MCF 10A (cell line): ENCODE measurements at places on chromosomes 2 and 18. TPM values are rescaled to one million over a fixed set of nuclear protein-coding genes. Genes with fewer than 3 reads are reported as not detected.
A peak's percentile ranks its signal among the peaks of the same experiment; 100 is the strongest.

Gene RAB31
- total RNA-seq = 4.8 and 6.1 TPM in 2 replicates

Gene TSPYL6
- not detected in 2 replicates for total RNA-seq

GRCh38 chr18:8167026-8167425 is 442.2 kb upstream of the RAB12 start:
- DNase-seq = no peak

Gene XPO1
- total RNA-seq = 131 and 148 TPM in 2 replicates

- peak; percentile 51 for DNase-seq
Measured at GRCh38 chr2:11746807-11747459, 501 bp downstream of the LPIN1 start.

GRCh38 chr18:13453714-13454113 is 235.2 kb downstream of the LDLRAD4 start:
- DNase-seq = no peak

Gene TDRD15
- total RNA-seq = not detected in 2 replicates

- no peak for DNase-seq
Measured at GRCh38 chr2:50396298-50396631, 635.7 kb downstream of the NRXN1 start.

DNA sequence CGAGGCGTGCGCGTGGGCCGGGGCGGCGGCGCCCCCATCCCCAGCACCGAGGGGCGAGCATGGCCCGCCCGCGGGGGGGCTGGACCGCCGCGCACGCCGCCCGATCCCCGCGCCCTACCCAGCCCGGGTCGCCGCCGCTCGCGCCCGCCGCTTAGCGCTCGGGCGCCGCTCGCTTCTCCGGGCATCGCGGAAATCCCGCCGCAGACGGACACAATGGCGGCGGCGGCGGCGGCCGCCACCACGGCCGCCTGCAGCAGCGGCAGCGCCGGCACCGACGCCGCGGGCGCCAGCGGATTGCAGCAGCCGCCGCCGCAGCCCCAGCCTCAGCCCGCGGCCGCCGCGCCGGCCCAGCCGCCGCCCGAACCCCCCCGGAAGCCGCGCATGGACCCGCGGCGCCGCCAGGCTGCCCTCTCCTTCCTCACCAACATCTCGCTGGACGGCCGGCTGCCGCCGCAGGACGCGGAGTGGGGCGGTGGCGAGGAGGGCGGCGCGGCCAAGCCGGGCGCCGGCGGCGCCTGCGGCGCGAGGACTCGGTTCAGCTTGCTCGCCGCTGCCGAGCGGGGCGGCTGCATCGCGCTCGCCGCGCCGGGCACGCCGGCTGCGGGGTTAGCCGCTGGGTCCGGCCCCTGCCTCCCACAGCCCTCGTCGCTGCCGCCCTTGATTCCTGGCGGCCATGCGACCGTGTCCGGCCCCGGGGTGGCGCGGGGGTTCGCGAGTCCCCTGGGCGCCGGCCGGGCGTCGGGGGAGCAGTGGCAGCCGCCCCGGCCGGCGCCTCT is 453 bp downstream of the CABLES1 start:
- peak; percentile 33 for DNase-seq

Gene CRACDL
- 12.9 and 13.0 TPM in 2 replicates for total RNA-seq

Gene ACTG2
- total RNA-seq = not detected in 2 replicates

GRCh38 chr2:44652701-44653100 is 288.8 kb upstream of the SIX3 start:
- DNase-seq = no peak

DNA sequence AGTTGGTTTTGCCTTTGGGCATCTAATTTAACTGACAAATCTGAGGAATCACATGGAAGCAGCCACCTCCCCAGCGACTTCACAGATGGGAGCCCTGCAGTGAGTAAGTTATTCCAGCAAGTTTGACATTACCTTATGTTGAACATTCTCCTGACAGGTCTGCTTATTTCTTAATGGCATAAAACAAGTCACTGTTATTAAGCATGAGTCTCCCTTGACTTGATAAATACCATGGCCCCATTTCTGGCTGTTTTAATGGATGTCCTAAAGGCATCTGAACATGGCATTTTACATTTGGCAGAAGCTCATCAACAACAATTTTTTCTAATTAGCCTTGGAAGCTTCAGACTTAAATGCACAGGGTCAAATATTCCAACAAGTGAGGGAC is 92.6 kb upstream of the CREB1 start:
- DNase-seq = no peak
